ENCODE measurements at places on chromosomes 5 and 9.

- DNase-seq, result no peak
Measured at GRCh38 chr5:140998921-140999410, 32.7 kb downstream of the PCDHAC2 start.

- DNase-seq, result no peak
Measured at GRCh38 chr5:17255471-17256021, 38.1 kb downstream of the BASP1 start.

DNA sequence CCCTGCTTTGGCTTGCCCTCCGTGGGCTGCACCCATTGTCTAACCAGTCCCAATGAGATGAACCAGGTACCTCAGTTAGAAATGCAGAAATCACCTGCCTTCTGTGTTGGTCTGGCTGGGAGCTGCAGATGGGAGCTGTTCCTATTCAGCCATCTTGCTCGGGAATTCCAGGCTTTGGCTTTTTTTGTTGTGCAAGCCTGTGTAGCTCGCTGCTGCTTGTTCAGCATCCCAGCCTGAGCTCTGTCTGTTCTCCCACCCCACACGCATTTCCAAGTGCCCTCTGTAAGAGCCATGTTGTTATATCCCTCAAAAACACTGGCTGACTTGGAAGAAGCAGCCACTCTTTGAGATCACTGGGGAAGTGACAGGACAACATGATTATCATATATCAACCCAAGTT, 101.6 kb upstream of the DPYSL3 start:
- DNase-seq, result no peak

- no peak for DNase-seq
Measured at GRCh38 chr5:34552686-34553085, 103.4 kb upstream of the RAI14 start.

GRCh38 chr9:101508211-101508610, 25.4 kb upstream of the RNF20 start:
- no peak for DNase-seq

DNA sequence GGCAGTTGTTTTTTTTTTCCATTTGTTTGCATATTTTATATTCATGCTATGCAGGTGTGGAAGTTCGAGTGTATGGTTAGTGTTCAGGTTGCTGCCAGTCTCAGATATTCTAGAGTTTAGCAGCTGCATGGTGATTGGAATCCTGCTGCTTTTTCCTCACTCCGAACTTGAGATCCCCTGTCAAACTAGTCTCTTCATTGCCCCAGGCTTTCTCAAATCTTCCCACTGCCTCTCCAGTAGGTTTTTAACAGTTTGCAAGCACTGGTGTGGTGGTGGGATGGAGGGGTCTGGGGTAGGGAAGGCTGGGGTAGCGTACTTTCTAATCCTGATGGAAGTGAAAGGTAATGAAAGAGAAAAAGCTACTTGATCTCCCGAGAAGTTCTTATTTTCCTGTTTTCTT, 112.9 kb downstream of the CHSY3 start:
- DNase-seq, result no peak

DNA sequence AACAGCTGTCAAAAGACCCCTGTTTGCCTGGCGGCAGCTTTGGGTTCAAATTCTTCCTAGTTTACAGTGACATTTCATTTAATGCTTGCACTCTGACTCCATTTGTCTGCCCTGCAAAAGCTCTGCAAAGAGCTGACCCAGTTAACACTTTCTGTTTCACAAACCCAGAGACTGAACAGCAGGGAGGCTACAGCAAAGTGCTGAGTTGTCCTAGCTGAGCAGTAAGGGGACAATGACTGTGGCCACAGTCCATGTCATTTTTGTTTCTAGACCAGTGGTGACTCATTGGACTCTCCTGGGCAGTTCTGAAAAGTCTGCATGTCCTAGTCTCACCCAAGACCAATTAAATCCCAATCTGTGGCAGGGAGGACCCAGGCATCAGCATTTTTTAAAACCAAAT, 994.8 kb upstream of the WWC1 start:
- no peak for DNase-seq

GRCh38 chr5:147101659-147102369, 133.0 kb upstream of the STK32A start:
- no peak for DNase-seq

All from stimulated activated CD4-positive, alpha-beta T cell treated with anti-CD3 and anti-CD28 coated beads, Interleukin-12 subunit alpha, Interleukin-12 subunit beta, amount 100 ng/mL, for 24 hours (primary cell).